ENCODE measurements at places on chromosomes 13 and 19. TPM values are rescaled to one million over a fixed set of nuclear protein-coding genes. Genes with fewer than 3 reads are reported as not detected.

DNA sequence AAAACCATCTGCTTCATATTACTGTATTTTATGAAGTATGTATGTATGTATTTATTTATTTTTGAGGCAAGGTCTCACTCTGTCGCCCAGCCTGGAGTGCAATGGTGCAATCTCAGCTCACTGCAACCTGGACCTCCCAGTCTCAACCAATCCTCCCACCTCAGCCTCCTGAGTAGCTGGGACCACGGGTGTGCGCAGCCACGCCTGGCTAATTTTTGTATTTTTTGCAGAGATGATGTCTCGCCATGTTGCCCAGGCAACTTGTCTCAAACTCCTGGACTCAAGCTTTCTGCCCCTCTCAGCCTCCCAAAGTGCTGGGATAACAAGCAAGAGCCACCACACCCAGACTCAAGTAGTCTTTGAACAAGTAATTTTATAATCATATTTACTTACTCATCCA, 5.5 kb downstream of the KATNAL1 start:
- no peak for DNase-seq

FRY gene
- total RNA-seq: 5.3 TPM

RFPL4A gene
- total RNA-seq: not detected

DNA sequence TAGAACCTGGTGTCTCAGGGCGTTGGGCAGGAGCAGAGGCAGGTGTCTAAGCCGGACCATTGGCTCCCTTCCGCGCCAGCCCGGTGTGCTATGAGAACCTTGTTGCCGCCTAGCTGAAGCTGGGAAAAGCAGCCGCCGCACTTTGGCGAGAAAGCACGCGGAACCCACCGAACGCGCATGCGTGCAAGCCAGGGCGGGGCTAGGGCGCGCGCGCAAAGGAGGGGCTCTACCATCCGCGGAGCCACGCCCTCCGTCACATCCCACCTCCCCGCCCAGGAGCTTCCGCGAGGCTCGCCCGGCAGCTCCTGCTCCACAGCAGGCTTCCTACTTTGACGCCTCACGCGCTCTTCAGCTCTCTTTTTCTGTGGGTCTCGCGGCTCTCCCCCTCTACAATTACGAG, 51.3 kb downstream of the WDR87 start:
- no peak for DNase-seq

HIPK4 gene
- total RNA-seq: 0.31 TPM

GRCh38 chr13:68588623-68589022, 1358.5 kb upstream of the PCDH9 start:
- no peak for DNase-seq

- no peak for DNase-seq
These were observed 19.7 kb upstream of the ERCC5 start for GRCh38 chr13:102825921-102826706.

- DNase-seq: no peak
These were observed 28.6 kb upstream of the VSTM2B start for GRCh38 chr19:29497241-29497640.

BEST2 gene
- total RNA-seq: 4.7 TPM

DNA sequence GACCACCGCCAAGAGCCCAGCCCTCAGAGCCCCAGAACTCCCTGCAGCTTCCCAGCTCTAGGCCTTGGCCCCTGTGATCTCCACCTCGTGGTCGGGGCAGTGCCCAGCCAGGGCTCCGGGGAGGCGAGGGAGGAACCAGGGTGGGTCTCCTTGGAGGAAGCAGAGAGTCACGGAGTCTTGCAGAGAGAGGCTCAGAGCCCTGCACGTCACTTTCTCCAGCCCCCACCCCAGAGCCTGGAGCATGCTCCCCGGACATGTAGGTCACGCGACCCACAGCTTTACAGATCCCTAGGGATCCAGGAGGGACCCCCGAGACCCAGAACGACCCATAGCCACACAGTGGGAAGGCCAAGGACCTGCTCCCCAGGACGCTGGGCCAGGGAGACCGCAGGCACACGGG, 11.9 kb downstream of the GADD45B start:
- no peak for DNase-seq

- DNase-seq: no peak
These were observed 8.2 kb downstream of the KLHL26 start for GRCh38 chr19:18645035-18645511.

GRCh38 chr13:73440296-73440895, 381.6 kb downstream of the KLF5 start:
- DNase-seq: peak; percentile 16

ZNF667 gene
- 10.8 TPM for total RNA-seq

DNA sequence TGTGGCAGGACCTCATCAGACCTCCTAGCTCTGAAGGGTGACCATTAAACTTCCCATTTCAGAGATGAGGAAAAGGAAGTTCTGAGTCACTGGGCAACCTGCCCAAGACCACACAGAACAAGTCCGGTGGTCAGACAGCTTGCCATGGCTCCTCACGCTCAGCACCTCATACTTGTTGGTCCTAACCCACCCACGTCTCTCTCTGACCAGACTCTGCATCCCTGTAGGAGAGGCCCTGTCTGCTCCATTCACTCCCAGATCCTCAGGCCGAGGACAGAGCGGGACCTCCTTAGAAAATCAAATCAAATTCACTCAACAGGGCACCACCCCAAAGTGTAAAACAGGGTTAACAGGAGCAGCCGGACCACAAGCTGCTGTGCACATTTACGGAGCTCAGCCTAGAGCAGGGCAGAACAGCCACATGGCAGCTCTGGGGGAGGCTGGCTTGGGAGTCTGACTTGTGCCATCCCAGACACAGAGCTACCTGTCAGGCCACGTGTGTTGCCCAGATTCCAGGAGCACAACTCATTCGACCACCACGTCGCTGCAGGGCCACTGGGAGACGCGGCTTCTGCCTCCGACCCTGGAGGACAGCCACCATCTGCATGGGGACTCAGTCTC, 1.7 kb downstream of the MIER2 start:
- no peak for DNase-seq

PSG11 gene
- total RNA-seq: not detected

DNA sequence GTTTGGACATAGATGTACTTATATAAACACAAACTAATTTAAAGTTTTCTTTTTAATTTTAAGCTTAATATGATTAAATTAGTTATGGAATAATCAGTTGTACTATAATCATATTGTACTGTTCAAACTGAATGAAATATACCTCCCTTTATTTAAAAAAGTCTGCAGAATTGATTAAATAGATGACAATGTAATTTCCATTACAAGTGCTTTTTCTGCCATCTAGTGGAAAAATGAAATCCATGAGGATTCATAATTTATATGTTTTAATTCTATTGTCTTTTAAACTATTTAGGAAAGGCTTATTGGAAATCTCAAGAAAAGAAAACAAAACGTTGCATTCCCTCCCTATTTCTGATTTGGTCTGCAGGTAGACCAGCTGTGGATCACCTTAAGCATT, 30.9 kb downstream of the MZT1 start:
- no peak for DNase-seq

DNA sequence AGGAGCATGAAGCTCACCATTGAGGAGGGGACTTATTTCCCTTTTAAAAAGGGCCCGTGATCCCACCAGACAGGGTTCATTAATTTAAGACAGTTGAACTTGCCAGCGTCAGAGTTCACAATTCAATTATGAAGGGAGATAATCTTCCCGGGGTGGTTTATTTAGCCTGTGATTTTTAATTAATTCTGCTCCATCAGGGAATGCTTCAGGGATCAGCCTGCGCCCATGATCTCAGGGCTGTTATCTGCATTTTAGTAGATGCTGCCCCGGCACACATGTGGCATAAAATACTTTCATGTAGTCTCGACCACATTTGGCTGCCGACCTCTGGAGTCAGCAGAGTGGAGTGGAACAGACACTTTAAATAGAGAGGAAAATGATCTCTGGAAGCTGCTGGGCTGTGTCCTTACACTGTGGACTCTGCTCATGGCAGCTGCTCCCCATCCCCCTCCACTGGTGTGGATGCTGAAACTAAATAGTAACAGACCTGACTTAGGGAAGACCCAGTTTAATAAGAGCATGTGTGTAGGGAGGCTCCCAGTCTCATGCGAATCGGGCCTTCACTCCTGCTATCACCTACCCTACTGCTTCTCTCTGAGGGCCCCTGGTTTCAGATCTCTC, 256.9 kb downstream of the TEX29 start:
- DNase-seq: no peak

DIRAS1 gene
- 24.3 TPM for total RNA-seq

GRCh38 chr13:104170980-104171555, 1104.9 kb upstream of the SLC10A2 start:
- DNase-seq: no peak

GRCh38 chr13:90732049-90732448, 615.4 kb upstream of the MIR17HG start:
- DNase-seq: peak; percentile 49

ZNF709 gene
- 3.0 TPM for total RNA-seq

DNA sequence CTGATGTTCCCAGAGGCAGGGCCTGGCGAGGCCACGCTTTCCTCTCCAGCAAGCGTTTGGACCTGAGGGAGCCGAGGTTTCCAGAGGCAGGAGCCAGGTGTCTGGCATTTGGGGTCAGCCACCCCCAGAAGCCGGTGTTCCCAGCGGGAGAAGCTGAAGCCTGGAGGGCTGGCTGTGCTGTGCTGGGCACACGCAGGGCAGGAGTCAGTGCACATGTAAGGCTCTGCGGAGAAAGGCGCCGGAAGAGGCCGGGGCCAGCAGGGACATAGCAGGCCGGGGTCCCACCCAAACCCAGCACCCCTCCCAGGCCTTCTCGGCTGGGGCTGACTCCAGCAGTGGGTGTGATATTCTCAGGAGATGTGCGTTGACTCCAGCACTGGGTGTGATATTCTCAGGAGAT, 31.6 kb downstream of the MCF2L start:
- no peak for DNase-seq

GRCh38 chr19:10952809-10953208, 8.0 kb upstream of the SMARCA4 start:
- DNase-seq: no peak

DNA sequence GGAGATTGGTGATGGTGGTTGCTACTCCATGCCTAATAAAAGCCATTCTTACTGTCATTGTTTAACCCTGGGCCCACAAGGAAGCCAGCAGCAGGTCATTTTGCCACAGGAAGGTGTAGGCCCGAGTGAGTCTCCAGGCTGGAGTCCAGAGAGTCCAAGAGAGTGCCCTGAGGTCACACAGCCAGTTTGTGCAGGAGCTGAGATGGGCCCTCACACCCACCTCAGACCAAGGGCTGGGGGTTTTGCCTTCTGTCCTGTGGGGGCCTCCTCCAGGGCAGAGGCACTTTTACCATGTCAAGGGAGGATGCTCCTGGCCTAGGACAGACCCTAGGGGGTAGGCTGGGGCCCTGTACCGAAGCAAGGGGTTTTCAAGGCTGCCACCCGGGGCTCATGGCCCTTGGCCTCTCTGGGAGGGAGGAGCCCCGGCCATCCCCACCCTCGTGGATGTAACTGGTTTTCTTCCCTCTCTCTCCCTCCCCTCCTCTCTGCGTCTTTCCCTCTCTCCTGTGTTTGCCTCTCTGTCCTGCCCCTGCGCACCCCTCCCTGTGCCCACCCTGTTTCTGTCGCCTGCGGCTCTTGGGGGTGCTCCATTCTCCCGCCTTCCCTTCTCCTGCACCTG, 8.0 kb downstream of the CYTH2 start:
- no peak for DNase-seq

DNA sequence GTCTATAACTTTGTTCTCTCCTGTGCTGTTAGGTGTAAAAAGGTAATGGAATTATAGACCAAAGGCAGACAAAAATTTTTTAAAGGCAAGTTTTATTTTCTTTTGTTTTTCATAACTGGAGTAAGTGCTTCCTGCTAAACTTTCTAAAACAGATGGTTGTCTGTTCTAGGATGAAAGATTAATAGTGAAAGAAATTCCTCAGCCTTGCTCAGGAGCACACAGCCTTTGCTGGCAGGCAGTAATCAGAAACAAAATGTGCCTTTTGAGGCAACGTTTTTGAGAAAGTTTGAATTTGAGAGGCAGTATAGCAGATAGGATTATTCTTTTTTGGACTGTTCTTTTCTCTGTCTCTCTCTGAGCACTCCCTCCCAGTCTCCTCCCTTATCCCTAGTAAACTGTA, 2749.5 kb downstream of the PCDH9 start:
- DNase-seq: no peak
